ENCODE measurements at places on chromosomes 1 and 21.
A peak's percentile ranks its signal among the peaks of the same experiment; 100 is the strongest.

DNA sequence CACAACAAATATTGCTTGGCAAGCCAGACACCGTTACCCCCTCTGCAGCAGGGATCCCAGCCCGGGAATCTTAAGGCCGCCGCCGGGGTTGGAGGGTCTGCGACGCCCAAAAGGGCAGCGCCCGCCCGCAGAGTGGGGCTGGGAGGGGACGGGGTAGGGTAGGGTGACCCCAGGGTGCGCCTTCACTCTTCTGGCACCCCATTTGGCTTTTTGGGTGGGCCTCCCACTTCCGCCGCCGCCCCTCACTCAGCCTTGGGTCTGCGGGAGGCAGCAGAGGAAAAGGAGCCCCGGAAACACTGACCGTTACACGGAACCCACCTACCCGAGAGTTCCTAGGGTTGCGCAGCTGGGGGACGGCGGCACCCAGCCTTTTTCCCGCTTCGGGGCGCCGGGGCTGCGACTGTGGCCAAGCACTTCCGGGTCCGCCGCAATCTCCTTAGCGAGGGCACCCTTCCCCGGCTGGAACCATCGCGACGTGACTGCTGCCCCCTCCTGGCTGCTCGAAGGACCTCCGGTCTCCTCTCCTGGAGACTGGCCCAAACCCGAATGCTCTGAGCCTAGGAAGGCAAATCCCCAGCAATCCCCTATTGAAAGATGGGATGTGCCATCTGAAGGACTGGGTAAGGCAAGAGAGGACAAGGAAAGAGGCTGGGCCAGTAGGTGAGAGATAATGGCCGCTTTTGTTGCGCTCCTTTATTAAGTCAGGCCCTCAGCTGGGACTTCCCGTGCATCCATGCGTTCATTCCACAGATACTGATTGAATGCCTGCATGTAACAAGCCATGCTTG lies at the start of gene PIGC:
Gene PIGC (minus strand): TSS at position 404 of the 788 bp plus-strand sequence. CDS start 1,447 bp downstream, outside the sequence.
- H3K36me3 ChIP-seq: peaks cover 14% of the 10 kb centered on the region
- H3K4me1 ChIP-seq: no peaks in the 10 kb centered on the region
- peak within 1 kb of the TSS; percentile 87 for H3K27ac ChIP-seq
- peak within 1 kb of the TSS; percentile 83 for H3K4me3 ChIP-seq
- no peaks in the 10 kb centered on the region for H3K27me3 ChIP-seq

DNA sequence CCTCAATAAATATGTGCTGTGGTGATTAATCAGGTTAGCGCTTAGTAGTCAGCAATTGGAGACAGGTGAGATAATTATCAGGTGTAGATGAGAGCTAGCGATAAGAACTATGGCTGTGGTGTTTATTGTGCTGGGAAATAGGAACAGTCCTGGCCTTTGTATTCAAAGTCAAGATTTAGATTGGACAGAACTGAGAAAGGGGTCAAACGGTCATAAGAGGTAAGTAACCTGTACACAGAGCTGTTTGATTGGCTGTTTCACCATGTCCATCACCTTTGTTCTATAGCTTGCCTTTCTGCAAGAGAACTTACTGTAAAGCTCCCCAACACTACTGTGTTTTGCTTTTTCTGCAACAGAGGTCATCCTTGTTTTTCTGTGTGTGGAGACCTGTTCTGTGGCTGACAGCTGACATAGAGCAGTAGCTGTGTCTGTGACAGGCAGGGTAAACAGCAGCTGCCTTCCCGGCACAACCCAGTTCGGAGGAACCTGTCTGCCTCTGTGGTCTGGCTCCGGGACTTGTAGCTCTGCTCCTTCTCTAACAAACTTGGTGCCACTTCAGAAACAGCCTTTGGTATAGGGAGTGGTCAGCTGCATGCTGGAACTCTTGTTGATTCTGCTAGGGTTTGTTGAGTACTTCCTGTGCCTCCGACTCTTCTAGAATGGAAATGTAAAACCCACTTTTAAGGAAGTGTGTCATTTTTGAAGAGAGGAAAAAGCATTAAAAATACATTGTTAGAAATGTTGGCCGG lies 21.1 kb upstream of the CDC42 start:
- H3K4me1 ChIP-seq: peaks cover 16% of the 10 kb centered on the region
- H3K27ac ChIP-seq: peak overlapping the region; percentile 60
- no peak overlapping the region for H3K4me3 ChIP-seq
- peaks cover 3% of the 10 kb centered on the region for H3K36me3 ChIP-seq

GRCh38 chr1:62897788-62898187 lies 113.9 kb downstream of the ATG4C start:
- no peak overlapping the region for H3K4me3 ChIP-seq
- H3K27me3 ChIP-seq: no peaks in the 10 kb centered on the region
- DNase-seq: no peak
- no peaks in the 10 kb centered on the region for H3K4me1 ChIP-seq
- no peak overlapping the region for H3K27ac ChIP-seq

GRCh38 chr21:22791986-22792560 lies 1793.9 kb downstream of the NCAM2 start:
- H3K4me3 ChIP-seq: no peak overlapping the region
- peak; percentile 45 for DNase-seq
- H3K4me1 ChIP-seq: no peaks in the 10 kb centered on the region

DNA sequence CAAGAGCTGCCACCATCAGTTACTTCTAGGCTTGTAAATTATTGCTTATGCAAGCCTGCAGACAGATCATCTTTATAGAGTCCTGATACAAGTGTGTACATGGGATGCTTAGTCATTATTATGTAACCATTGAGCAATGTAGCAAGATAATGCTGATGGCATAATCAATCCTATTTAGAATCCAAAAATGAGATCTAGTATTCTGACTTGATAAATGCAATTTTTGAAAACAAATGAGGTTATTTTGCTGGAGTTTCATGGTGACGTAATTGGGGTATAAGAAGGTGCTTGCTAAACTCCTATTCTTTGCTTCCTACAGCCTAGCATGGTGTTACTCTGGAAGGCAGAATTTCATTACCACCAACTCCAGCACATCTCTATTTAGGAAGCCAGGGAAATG lies 801.7 kb upstream of the PRMT6 start:
- no peak overlapping the region for H3K27ac ChIP-seq
- DNase-seq: no peak
- H3K4me3 ChIP-seq: no peak overlapping the region
- H3K36me3 ChIP-seq: no peaks in the 10 kb centered on the region

DNA sequence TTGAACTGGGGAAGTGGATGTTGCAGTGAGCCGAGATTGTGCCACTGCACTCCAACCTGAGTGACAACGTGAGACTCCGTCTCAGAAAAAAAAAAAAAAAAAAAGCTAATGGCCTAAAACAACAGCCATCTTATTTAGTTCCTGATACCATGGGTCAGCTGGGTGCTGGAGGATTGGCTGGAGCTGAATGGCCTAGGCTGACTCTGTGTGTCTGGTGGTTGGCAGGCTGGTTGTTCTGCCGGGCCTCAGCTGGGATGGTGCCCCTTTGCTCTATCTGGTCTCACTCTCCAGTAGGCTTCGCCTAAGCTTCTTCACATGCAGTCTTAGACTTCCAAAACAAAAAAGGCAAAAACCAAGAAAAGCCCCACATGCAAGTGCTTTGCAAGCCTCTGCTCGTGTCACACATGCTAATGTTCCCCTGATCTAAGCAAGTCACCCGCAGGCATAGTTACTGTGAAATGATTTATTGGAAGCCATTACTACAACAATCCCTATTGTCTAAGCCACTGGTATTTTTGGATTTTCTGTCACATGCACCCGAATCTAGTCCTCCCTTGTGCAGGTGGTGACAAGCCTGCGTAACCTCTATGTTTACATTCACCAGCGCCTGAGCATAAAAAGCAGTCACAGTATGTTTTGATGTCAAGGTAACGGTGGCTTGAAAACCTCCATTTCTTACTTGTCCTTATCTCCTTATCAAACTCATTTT lies 39.6 kb upstream of the KANK4 start:
- H3K27me3 ChIP-seq: no peaks in the 10 kb centered on the region
- DNase-seq: peak; percentile 55
- peak overlapping the region; percentile 96 for H3K27ac ChIP-seq
- H3K4me3 ChIP-seq: no peak overlapping the region
- peaks cover 37% of the 10 kb centered on the region for H3K4me1 ChIP-seq
- H3K36me3 ChIP-seq: no peaks in the 10 kb centered on the region

Data from thymus (tissue), 14 donors.